Right forelimb (tissue), 1 donor: ENCODE measurements at places on chromosomes 2 and 18.

DNA sequence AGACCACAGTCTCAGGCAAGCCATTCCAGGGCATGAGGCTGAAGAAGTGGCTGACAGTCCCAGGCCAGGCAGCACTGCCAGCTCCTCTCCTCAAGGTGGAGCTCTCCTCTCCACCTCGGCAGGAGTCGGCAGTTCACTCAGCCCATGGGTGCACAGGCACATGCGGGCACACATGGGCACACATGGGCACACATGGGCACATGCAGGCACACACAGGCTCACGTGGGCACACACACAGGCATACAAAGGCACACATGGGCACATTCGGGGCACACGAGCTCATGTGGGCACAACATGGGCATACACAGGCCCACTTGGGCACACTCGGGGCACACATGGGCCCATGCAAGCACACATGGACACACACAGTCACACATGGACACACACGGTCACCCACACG, 65.3 kb upstream of the TAF1B start:
- no peak for DNase-seq

GRCh38 chr2:26581991-26582842, 58.9 kb downstream of the CIB4 start:
- peak; percentile 24 for DNase-seq

DNA sequence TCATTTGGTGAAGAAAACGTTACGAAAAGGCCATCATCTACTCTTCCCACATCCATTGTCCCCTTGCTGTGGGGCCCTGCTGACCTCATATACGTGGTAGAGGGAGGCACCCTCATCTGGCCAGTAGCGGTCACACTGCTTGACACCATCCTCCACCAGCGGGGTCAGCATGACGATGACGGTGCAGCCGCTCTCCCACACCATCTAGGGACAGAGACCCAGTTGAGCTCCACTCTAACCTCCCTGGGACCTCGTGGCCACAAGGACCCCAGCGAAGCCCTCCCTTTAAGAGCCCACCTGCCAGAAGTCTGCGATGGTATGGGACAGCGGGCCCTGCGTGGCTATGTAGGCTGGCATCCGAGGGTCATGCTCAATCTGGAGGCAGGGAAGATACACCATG, 13.1 kb downstream of the PTPRN start:
- no peak for DNase-seq

DNA sequence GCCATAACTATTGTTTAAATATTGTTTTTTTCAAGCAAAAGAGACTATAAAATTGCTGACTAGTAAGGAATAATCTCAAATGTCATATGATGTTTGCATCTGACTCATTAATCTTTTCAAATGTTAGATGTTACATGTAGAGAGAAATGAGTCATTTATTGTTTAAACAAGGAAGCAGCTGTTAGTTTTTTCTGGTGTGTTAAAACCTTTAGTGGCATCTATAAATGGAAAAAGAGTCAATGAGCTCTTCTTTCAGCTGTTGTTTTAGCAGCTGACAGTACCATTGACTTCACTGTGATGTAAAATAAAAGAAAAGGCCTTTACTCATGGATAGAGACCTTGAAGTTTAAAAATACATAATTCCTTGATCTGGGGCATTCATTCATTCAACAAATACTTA, 1.8 kb upstream of the KLHL41 start:
- no peak for DNase-seq

GRCh38 chr2:217404236-217404760, 544.4 kb upstream of the TNP1 start:
- DNase-seq: no peak

GRCh38 chr2:86372641-86373502, 35.4 kb upstream of the REEP1 start:
- no peak for DNase-seq

- no peak for DNase-seq
These were observed 235.3 kb downstream of the DYM start for GRCh38 chr18:49225160-49225559.

DNA sequence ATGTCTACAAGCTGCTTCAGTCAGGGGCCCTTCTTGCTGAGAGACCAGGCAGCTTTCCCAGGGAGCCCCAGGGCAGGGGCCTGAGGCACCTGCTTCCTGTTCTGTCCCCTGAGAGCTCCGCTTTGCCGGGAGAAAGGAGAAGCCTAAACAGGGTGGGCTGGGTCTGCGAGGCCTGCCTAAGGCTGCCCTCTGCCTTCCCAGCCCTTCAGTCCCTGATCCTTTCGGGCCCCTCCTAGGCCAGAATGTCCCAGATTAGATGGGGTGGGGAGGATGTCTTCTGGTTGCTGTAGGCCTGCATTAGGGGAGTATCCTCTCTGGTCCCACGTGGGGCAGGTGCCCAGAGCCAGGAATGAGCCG, 72.4 kb downstream of the TGOLN2 start:
- no peak for DNase-seq

DNA sequence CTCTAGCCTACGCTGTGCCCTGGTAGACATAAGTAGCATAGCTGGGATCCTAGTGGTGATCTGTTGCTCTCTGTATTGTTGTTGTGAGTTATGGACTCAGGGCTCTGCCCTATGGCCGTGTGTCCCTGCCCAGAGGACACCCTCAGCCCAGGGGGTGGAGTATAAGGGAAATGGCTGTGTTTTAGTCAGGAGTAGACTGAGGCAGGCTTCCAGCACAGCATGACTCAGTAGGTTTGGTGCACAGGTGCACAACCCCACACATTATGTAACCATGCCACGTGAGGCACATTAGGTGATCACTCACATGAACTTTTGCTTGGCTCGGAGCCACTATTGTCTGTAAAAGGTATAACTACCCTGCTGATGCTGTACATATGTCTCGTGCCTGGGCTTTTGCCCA, 59.9 kb upstream of the PEX13 start:
- no peak for DNase-seq

GRCh38 chr18:13638719-13639595, 87.4 kb downstream of the FAM210A start:
- DNase-seq: no peak

DNA sequence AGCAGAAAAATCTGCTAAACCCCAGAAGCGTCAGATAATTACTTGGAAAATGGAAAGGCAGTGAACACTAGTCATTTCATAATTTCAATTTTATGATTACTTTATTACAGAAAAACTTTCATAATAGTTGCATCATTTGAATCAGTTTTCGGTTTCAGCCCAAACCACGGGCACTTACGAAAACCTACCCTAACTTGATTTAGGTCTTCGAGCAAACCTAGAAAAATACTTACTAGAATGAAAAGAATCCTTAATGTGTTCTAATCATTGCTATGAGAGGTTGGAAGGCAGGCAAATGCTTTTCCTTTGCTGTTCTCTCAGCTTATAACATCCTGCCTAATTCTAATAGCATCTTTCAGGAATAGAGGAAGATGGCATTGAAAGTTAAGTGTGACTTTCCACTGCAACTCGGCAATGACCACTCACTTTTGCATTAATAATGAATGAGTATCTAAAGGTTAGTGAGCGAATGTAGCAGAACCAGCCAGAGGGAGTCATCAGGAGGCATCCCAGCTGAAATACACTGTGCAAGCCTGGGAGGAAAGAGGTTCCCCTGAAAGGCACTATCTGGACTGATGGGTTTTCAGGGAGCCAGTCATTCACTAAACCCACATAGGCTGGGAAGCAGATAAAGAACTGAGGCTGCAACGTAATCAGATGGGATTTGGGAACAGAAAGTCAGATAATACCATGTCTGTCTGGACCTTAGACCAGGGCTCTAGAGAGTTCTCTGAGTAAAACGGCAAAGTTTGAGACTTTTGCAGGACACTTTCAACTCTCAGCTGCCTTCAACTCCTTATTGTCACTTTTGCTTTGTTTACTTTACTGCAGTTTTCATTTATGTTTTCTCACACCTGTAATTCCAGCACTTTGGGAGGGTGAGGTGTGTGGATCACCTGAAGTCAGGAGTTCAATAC, 520.8 kb downstream of the RNF144A start:
- DNase-seq: no peak

DNA sequence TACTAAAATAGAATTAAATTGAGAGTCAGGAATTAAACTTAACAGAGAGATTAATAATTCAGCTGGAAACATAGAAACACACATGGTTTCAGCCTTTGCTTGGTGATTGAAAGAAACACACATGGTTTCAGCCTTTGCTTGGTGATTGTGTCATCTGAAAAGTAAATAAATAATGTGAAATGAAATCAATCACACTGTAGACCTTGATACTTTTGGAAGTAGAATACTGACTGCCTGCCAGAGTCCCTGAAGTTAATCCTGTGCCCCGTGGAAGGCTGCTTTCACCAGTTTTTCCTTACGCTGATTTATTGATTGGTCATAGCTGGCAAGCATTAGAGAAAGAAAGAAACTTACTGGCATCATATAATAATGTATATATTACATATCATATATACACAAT, 1252.7 kb upstream of the FAM98A start:
- no peak for DNase-seq

GRCh38 chr2:186164325-186164724, 321.7 kb upstream of the ZC3H15 start:
- DNase-seq: no peak

GRCh38 chr2:215870088-215870490, 143.3 kb downstream of the MREG start:
- no peak for DNase-seq

DNA sequence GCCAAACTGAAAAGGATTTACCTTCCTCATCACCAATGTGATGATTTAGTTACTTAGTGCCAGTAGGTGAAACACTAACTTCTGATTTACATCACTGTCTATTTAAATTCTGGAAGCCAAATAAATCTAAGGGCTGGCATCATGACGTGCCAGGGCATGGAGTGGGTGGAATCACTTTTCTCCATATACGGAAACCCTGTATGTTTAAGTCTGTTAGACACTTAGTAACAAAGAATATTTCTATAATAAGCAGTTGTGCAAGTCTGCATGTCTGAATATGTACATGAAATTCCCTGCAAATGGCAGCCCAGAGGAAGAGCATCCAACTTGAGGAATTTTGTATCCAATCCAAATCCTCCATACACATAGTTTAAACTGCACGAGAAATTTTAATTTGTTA, 243.1 kb upstream of the SMAD7 start:
- DNase-seq: no peak

GRCh38 chr2:240615820-240616547, 9.3 kb upstream of the GPR35 start:
- peak; percentile 25 for DNase-seq

GRCh38 chr2:152056418-152056817, 42.4 kb downstream of the CACNB4 start:
- DNase-seq: no peak

GRCh38 chr2:133026536-133027177, 356.7 kb upstream of the LYPD1 start:
- no peak for DNase-seq

GRCh38 chr2:38666556-38666910, 619 bp downstream of the GALM start:
- no peak for DNase-seq

DNA sequence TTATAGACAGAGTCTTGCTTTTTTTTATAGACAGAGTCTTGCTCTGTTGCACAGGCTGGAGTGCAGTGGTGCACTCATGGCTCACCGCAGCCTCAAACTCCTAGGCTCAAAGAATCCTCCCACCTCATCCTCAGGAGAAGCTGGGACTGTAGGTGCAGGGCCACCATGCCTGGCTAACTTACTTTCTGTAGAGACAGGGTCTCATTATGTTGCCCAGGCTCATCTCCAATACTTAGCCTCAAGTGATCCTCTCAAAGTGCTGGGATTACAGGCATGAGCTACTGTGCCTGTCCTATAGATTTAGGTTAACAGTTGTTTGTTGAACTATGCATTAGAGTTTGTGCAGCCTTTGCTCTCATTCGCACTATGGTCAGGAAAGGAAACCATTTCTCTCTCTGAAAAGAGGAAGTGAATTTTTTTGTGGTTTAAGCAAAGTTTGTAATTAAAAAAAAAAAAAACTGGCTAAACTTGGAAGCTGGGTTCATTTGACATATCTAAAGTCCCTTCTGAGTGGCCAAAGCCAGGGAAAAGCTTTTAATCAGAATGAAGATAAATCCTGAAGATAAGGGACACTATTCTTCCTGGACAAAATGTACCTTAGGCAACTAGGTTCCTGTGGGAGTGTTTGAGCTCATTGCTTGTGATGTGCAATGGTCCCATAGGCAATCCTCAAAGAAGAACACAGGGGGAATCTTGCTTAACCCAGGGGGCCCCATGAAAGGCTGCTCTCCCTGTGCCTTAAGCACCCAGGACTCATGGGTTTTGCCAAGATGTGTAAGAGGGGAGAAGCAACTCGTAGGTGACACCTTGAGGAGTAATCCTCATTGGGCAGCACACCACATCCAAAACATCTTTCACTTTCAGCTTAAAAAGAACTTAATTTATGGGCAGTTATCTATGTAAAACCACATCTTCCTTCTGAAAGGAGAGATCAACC, 201.7 kb downstream of the MREG start:
- no peak for DNase-seq

- no peak for DNase-seq
These were observed 91.9 kb downstream of the PPP1R1C start for GRCh38 chr2:182077448-182078142.

GRCh38 chr2:54899576-54900200, 150.6 kb downstream of the RTN4 start:
- DNase-seq: no peak

GRCh38 chr2:121284463-121285449, at the start of gene TFCP2L1:
Gene TFCP2L1, minus strand, starts transcription at chr2:121285202. Its CDS starts 93 bp downstream, at chr2:121285109.
- no peak for DNase-seq
